ENCODE measurements at places on chromosomes 5 and 9.
A peak's percentile ranks its signal among the peaks of the same experiment; 100 is the strongest.

DNA sequence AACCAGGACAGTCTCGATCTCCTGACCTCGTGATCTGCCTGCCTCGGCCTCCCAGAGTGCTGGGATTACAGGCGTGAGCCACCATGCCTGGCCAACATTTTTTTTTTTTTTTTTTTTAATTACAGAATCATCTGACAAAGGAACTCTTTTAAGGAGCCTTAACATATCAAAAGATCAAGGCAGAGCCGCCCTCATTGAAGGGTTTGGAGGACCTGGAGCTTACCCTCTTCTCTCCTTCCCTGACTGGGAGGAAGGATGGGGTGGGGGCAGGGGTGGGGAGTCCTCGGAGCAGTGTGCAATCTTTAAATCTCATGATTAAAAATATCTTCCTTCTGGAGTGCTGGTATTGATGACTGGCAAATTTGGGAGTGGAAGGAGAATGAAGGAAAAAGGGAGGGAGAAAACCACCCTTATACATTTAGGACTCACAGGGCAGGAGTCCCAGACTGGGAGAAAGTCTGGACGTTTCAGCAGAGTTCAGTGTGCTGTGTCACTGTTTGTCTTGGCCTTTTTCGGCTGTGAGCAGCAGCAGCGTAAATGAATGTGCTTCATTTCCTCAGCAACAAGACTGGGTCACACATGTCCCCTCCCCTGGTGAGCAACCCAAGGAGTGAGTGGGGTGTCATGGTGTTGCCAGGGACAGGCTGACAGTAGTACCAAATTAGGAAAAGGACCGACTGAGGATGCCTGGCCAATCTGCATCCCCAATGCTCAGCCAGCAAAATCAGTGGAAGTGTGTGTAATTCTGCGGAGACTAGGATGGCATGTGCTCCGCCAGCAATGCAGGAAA is 115.3 kb upstream of the BNC2 start:
- DNase-seq = peak; percentile 64

GRCh38 chr5:154190595-154191304 is at the start of gene GALNT10:
Gene GALNT10, plus strand, starts transcription at chr5:154190733. Its CDS starts 134 bp downstream, at chr5:154190867.
- DNase-seq = peak; percentile 71

GRCh38 chr5:180070756-180071530 is 616 bp downstream of the RNF130 start:
- peak; percentile 60 for DNase-seq

- peak; percentile 53 for DNase-seq
These were observed 432.6 kb upstream of the SLC30A5 start for GRCh38 chr5:68661237-68661636.

DNA sequence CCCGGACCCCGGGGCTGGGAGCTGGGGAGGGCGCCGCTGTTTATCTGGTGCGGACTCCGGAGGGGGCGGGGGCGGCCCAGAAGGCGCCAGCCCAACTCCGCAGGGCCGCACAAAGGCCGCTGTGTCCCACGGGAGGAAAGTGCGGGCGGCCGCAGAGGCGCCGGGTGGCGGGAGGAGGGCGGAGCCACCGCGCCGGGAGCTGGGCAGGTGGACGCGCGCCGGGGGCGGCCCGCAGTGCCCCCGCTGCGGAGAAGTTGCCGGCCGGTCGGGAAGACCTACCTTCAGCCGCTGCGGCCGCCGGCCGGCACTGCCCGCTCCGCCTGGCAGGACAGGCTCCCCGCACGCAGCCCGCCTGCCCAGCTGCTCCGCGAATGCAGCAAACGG is 43.6 kb downstream of the NACC2 start:
- peak; percentile 23 for DNase-seq

DNA sequence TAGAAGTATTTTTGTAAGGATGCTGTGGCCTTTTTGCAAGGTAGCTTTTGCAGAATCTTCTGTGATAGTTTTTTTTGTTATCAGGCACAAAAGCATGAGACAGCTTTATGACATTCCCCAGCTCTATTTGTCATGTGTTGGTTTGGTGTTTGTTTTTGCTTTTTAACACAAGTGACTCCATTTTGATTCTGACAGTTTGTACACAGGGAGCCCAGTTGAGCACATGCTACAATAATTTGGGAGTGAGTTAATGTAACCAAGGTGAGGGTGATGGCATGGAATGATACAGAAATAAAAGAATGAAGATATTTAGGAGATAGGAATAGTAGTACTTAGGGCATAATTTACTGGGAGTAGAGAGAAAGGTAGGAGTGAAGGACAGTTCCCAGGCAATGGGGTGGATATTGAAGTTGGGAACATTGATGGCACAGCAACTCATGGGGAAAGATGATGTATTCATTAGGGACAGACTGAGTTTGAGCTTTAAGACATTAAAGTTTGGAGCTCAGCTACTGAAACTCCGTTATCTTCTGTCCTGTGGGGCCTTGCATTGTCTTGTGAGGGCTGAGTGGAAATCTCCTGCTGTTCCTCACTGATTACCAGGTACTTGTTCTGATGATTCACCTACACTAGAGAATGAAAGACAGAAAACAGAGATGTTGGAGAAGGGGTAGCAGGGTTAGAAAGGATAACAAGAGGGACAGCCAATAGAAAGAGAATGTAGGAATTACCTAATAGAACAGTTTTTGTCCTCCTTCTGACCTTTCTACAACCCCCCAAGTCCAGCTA is 88.3 kb upstream of the CCDC112 start:
- DNase-seq = no peak

DNA sequence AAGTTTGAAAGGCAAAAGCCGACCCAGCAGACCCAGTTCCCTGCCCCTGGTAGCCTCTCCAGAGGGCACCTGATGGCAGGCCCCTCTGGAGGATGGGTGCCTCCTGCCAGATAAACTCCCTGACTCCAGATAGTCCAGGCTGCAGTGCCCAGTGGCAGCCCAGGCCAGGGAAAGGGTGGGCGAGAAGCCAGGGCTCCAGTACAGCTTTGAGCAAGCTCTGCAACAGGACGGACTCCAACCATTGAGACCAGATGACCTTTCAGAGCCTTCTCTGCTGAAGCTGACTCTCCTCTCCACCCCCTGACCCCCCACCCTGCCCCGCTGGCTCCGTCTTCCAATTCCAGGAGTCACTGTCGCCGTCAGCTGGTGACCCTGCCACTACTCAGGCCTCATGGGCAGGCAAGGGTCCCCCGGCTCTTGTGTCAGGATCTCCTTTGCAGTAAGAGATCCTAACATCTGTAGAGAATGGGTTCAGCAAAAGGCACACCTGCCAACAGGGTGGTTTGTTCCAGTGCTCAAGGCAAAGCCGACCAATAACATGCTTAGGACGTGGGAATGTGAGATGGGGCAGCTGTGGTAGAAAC is 15.5 kb upstream of the FCN1 start:
- no peak for DNase-seq

GRCh38 chr5:91061946-91062562 is 321.1 kb downstream of the ARRDC3 start:
- DNase-seq = no peak

GRCh38 chr5:143403593-143404415 is at the start of gene NR3C1:
Gene NR3C1, minus strand, starts transcription at chr5:143403686. Its CDS starts 2,847 bp downstream, at chr5:143400839.
- DNase-seq = peak; percentile 88

GRCh38 chr5:169545762-169546161 is 37.8 kb upstream of the SPDL1 start:
- peak; percentile 19 for DNase-seq

DNA sequence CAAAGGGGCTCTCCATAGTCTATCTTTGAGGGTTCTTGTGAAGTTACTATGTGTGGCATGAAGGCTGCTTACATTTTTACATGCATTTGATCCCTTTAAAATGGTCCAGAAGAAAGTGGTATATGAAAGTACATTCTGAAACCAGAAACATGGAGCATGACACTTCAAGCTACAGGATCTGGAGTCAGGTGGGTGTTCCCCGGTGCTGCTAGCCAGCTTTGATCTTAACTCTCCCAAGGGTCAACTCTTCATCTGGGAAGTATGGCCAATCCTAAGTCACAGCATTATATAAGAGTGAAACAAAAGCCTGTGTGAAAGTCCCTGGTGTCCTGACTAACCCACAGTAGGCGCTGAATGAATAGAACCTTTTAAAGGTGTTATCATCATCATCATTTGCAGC is 91.0 kb upstream of the TAS2R1 start:
- no peak for DNase-seq

GRCh38 chr5:68271124-68271523 is 55.6 kb downstream of the PIK3R1 start:
- no peak for DNase-seq
